ENCODE measurements at places on chromosomes 3 and 15.

GRCh38 chr3:193946945-193947344 is 189.0 kb upstream of the HES1 start:
- no peak for DNase-seq

DNA sequence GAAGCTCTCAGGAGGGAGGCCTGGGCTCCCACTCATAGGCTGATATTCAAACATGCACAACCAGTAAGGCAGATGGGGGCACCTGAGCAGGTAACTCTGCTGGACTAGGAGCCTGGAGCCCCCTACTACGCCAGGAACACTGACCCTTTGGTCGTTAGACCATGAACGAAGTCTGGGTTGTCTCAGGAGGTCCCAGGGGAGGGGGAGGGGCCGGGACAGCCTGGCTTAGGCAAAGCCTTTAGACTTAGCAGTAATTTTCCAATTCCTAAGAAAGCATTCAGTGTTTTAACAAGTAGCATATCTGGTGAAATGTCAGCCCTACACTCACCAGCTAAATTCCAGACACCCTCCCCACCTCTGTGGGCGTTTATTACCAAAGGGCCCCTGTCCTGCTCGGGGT is 67.4 kb upstream of the ST8SIA2 start:
- no peak for DNase-seq

DNA sequence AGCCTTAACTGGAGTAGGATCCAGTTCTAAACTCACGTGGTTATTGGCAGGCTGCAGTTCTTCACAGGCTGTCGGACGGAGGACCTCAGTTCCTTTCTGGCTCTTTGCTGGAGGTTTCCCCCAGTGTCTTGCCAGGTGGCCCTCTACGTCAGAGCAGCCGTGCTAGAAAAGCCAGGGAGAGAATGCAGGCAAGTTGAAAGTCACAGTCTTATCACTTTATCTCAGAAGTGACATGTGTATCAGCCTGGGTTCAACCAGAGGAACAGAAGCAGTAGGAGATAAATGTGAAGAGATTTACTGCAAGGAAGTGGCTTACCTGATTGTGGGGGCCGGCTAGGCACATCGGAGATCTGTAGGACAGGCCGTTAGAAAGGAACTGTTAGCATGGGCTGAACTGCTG is 125.3 kb upstream of the BNIP2 start:
- no peak for DNase-seq

GRCh38 chr15:85532689-85533088 is 152.3 kb downstream of the AKAP13 start:
- DNase-seq: no peak

- DNase-seq: no peak
Observed at GRCh38 chr3:98613616-98614015, 20.2 kb upstream of the CPOX start.

GRCh38 chr3:76668653-76669052 is 371.2 kb upstream of the ROBO2 start:
- no peak for DNase-seq

DNA sequence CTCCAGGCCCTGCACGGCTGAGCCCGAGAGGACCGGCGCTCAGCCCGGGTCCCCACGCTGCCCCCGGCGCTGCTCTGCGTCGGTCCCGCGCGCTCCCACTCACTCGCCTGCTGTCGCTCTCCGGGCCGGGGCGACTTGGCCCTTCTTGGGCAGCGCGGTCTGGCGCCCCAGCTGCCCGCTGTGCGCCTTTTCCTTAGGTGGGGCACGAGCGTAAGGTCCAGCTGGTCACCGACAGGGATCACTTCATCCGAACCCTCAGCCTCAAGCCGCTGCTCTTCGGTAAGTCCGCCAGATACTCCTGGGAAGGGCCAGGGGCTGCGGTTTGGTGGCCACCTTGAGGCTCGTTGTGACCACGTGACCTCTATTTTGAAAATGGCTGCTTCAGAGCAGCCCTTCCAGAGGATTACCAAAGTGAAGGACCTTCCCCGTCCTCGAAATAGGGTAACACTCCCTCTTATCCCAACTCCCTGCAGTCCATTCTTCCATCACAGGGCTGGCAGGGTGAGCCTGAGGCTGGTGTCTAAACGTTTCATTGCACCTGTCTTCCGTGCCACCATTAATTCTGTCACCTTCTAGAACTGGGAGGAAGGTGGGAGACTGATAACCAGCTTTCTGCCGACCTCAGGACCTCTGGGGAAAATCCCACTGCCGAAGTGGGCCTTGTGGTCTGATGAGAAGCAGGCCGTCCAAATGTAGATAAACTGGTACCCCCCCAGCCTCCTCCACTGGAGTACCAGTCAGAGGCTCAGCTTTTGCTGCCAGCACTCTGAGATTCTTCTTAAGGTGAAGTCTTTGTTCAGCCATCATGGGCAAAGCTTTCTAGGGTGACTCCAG is 812 bp downstream of the P4HTM start:
- DNase-seq: no peak

GRCh38 chr3:117063930-117064329 is 354.4 kb downstream of the TUSC7 start:
- DNase-seq: no peak

- no peak for DNase-seq
Observed at GRCh38 chr3:129045675-129046036, 14.9 kb upstream of the GP9 start.

Measured in brain pericyte (primary cell).